NCI-H510A treated with DMSO at 0.1 percent for 48 hours (cell line): ENCODE measurements at places on chromosomes 12 and 14.

DNA sequence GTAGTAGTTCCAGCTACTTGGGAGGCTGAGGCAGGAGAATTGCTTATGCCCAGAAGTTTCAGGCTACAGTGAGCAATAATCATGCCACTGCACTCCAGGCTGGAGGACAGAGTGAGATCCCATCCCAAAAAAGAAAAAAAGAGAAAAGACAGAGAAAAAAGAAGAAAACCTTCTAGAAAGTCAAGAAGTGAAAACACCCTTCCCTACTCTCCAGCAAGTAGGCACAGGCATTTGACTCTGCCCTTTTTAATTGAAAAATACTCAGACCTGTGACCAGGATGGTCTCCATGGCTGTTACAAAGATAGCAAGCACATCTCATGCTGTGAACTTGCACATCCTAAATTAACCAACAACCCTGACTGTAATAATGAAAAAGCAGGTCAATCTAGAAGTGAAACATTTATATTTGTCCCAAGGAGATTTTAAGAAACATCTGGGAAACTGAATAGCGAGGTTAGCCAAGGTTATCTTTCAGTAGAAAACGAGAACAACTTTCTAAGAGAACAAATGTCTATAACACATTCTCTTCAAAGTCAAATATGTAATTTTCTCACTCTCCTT, 2.0 kb downstream of the TMTC1 start:
- no peak for DNase-seq

- DNase-seq = no peak
Observed at GRCh38 chr12:76670776-76671175, 93.1 kb upstream of the ZDHHC17 start.

GRCh38 chr14:84036840-84037239, 1493.1 kb upstream of the FLRT2 start:
- no peak for DNase-seq

DNA sequence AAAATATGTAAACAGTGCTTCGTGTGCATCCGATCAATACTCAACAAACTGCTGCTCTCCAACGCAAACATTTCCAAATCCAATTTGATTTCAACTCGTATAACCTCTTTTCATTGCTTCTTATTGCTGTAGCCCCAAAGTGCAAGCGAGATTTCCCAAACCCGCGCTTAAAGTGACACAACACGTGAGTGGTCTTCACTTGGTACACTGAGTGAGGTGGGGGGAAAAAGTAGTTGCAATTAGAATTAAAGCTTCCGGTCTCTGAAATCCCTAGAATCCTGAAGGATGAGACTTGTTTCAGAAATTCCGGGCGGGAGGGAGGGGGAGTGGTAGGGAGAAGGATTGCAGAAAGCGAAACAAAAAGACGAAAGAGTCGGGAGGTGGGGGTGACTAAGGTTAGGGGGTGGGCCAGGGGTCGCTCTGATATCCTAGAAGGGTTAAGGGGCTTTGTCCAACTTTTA, 387.5 kb downstream of the BCAT1 start:
- DNase-seq = no peak

GRCh38 chr12:27244689-27245488, 803 bp downstream of the STK38L start:
- DNase-seq = peak; percentile 18

- no peak for DNase-seq
Observed at GRCh38 chr12:127607146-127607725, 659.7 kb upstream of the TMEM132C start.

DNA sequence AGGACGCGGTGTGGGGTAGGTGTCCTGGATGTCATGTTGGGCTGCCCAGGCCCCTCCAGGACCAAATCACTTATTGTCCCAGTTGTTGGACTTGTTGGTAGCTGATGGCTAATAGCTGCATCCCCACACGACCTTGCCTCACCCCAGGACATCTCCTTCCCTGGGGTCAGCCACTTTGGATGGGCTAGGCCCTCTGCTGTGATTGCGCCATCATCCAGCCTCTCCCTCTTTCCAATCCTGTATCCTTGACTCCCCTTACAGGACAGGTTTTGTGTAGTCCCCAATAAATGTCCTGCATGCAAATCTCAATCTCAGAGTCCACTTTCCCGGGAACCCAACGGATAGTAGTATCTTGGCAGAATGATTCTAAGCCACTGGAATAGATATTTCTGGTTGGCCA, 43.4 kb upstream of the CHST11 start:
- no peak for DNase-seq

- no peak for DNase-seq
Observed at GRCh38 chr12:96729886-96730285, 177.2 kb upstream of the NEDD1 start.

DNA sequence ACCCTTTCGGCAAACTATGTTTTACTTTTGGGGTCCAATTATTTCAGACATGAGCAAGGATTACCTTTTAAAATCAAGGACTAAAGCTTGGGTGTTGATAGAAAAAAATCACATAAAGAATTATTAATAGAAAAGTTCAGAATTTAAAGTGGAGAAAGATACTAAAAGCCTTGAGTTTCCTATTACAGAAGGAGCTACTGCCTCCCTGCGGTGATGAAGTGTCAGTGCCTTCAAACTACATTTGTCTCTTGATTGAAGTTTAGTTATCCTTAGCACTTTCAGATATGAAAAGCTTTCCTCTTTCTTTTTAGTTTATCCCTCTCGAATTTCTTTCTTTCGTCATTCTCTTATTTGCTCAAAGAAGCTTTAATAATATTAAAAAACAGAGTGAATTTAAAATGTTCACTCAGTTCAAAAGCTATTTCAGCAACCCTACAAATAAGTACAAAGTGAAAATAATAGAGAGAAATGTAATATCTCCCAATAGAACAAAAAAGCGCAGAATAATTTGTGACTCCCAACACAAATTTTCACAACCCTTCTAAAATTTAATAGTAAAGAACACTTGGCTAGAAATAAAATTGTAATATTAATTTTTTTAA, 87.6 kb downstream of the SEC23A start:
- DNase-seq = peak; percentile 80

- peak; percentile 95 for DNase-seq
Observed at GRCh38 chr12:127083008-127083949, 1183.7 kb upstream of the TMEM132C start.

DNA sequence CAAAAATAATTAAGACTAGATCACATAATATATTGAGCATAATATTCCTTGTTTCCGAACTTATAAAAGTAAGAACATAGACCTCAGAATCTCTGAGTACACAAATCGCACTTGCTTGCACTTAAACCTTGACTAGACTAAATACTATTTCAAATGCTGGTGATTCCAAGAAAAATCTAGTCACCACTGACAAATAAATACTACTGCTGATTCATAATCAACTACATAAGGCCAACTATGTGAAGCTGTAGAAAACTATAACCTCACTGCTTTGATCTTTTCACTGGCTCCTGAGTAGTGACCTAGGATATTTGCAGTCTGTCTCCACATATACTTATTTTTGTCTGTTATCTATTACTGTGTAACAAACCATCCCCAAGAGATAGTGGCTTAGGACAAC, 245.4 kb downstream of the DIO2 start:
- no peak for DNase-seq

DNA sequence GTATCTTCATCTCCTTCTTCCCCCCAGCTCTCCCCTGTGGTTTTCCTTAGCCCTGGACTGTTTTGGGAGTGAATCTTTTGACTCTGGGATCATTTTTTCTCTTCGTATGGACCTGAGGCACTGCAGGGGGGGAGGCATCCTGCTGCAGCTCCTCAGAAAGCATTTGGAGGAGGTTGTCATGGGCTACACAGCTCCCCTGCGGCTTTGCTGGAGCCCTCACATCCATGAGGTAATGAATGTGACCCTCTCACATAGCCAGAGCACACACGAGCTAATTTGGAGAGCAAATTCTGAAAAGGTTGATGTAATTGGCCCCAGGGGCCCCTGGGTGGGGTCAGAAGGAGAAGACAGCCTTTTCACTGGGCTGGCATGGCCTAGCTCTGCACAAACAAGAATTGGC, 110.9 kb downstream of the PAH start:
- DNase-seq = no peak

GRCh38 chr14:67572608-67573007, 27.5 kb downstream of the PIGH start:
- DNase-seq = no peak

GRCh38 chr14:93073910-93074769, 41.6 kb downstream of the ITPK1 start:
- DNase-seq = no peak

DNA sequence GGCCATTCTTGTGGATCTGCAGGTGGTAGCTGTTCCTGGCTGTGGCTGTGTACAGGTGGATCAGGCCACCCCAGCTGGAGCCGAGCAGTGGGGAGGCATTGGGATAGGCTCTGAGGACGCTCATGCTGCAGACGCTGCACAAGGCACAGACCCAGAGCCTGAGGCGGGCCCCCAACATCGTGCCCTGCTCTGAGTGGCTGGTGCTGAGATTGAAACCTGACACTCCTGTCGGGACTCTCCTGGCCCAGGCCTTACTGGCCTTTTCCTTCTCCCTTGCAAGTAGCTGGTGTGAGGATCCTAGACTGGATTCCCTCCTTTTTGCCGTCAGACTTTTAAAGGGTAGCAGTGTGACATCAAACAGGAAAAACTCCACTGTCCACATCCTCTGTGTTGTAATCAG, at the start of gene FGF23:
FGF23 (minus strand) TSS at position 308 of the 400 bp plus-strand sequence; CDS start at position 178, 130 bp downstream.
- no peak for DNase-seq

- no peak for DNase-seq
Observed at GRCh38 chr12:43008953-43009845, 419.7 kb upstream of the PRICKLE1 start.

- DNase-seq = no peak
Observed at GRCh38 chr14:21846227-21846885, 172.7 kb upstream of the OR4E1 start.

- no peak for DNase-seq
Observed at GRCh38 chr14:32724867-32725471, 213.7 kb upstream of the NPAS3 start.

DNA sequence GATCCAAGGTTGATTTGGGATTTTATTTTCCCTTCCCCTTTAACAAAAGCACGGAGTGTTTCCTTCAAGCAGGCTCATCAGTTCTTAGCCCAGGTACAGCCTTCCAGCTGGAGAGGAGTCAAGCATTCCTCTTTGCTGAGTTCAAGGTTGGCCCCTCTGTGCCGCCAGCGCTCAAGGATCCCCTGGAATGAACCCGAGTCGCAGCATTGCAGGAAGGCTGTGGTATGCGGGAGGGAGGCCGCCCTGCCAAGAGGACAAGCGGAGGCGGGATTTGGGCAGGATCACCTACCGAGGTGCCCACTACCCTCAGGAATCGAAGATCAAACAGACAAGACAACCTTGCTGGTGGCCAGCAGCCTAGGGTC, 53.9 kb upstream of the NCOR2 start:
- DNase-seq = no peak

- peak; percentile 32 for DNase-seq
Observed at GRCh38 chr12:41189395-41190251, 1.5 kb downstream of the PDZRN4 start.

GRCh38 chr14:33556382-33557121, 394.3 kb downstream of the EGLN3 start:
- no peak for DNase-seq

GRCh38 chr14:67837011-67837624, 17.5 kb downstream of the RAD51B start:
- peak; percentile 52 for DNase-seq

GRCh38 chr14:22929961-22930364, 787 bp upstream of the PRMT5 start:
- no peak for DNase-seq

- peak; percentile 73 for DNase-seq
Observed at GRCh38 chr12:79834712-79835376, 100.1 kb downstream of the PPP1R12A start.

- no peak for DNase-seq
Observed at GRCh38 chr12:15581006-15581405, 208.2 kb downstream of the EPS8 start.

DNA sequence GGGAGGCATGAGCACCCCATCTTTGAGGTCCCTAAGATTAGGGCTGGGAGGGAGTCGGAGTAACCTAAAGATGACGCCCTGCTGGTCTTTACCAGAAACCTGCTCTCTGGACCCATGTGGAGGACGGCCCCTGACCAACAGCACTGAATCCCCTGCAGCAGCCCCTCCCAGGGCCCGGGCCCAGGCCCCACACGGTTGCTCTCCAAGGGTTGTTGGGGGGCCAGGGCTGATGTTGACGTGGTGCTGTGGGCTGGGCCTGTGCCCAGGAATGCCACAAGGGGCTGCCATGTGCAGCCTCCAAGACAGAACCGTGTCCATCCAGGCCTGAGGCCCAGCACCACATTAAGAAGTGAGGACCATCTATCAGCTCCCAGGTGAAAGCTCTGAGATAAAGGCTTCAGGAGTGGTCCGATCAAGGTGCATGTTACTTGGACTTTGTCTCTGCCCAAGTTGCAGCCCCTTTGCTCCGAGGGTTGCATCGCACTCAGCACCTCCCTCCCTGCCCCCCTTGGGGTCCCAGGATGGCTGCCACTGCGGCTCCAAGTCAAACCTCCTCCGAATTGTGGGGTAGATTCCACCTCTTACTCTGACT, 29.6 kb downstream of the LRCOL1 start:
- DNase-seq = no peak

GRCh38 chr14:23432946-23433345, 2.5 kb downstream of the MYH7 start:
- DNase-seq = no peak

- peak; percentile 74 for DNase-seq
Observed at GRCh38 chr12:55927588-55928502, at the start of gene PYM1. PYM1 (minus strand) TSS chr12:55927894; CDS start chr12:55927761, 133 bp downstream.

- DNase-seq = no peak
Observed at GRCh38 chr14:49196327-49196726, 389.9 kb downstream of the RPS29 start.

DNA sequence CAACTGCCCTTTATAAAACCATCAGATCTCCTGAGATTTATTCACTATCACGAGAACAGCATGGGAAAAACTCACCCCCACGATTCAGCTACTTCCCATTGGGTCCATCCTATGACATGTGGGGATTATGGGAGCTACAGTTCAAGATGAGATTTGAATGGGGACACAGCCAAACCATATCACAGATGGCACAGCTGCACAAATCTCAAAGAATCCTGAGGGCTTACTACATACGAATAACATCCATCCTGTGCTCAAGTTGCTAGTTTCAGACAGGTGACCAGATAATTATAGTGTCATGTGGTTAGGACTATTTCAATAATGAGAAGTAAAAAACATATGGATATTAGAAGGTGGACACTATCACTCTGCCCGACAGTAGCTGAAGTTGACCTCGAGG, 211.2 kb downstream of the NUAK1 start:
- no peak for DNase-seq

- DNase-seq = no peak
Observed at GRCh38 chr14:59482541-59483331, 1.5 kb downstream of the L3HYPDH start.

DNA sequence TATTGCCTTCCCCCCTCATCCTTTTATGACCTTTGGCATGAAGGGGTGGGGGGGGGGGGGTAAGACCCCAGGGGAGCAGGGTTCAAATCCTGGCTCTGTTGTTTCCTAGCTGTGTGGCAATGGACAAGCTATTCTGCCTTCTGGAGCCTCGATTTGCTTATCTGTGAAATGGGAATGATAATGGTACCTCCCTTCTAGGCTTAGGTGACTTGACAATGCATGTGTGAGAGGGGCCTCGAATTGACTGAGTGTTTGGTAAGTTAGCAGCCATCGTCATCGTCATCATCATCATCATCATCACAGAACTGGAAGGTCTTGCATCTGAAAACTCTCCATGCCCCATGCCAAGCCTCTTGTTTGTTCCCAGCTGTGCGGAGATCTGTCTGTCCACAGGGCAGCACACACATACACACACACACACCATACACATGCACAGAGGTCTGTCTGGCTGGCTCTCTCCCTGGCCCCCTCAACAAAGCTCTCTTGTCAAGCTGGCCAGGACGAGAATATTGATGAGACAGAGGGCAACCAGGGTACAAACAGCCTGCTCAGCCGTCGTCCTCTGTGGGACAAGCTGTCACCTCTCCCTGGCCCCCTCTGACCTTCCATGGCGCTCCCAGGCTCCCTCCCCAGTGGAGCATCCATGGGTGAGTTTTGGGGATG, 5.9 kb upstream of the SDS start:
- DNase-seq = no peak
